ENCODE measurements at places on chromosomes 12 and 14. TPM values are rescaled to one million over a fixed set of nuclear protein-coding genes. Genes with fewer than 3 reads are reported as not detected.

PIK3C2G gene
- 18.2 TPM for total RNA-seq

MYF5 gene
- not detected for total RNA-seq

DAO gene
- total RNA-seq, result not detected

HOXC6 gene
- total RNA-seq, result 1.7 TPM
